Femur (tissue), 1 donor: ENCODE measurements at places on chromosomes 3 and 15.

GRCh38 chr3:53483821-53484220 lies 10.6 kb upstream of the CACNA1D start:
- no peak for DNase-seq

GRCh38 chr3:13077431-13078162 lies 4.4 kb upstream of the IQSEC1 start:
- DNase-seq = peak; percentile 65

DNA sequence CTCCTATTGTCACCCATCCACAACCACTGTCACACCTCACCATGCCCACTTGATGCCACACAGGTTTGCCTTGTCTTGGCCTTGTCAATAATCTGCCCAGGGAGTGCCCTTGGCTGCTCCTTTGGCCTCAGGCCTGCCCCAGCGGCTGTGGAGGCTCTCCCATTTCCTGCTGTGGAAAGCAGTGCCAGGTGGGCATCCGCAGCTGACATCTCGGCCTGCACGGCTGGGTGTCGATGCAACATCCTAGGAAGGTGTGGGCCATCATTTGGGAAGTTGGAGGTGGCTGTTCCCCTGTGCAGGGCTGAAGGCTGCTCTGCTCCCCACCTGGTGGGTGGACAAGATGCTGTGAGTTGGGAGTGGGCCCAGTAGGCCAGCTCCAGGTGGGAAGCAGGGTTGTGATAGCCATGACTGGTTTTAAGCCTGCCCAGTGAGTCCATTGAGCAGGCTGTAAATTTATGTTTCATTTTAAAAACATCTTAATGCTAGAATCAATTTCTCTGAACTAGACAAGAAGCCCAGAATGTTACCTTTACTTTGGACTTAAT lies 12.5 kb downstream of the DNAH1 start:
- no peak for DNase-seq

GRCh38 chr15:90869601-90870353 lies 1.4 kb downstream of the FURIN start:
- DNase-seq = peak; percentile 65

DNA sequence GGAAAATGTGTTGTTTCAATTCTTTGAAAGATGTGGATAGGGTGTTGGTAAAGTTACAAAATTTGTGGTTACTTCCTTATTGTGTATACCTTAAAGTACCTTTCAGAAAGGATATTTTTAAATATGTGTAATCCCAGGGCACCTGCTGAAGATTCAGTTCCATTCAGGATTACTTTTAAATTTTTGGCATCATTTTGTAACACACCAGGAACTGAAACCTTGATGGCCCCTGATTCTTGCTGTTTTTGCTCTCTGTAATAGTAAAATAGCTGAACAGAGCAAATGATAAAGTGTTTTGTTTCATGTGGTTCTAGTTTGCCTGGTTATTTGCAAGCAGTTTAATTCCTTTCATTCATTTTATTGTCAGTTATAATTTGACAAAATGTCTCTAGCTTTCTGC lies 160.9 kb downstream of the KLHL25 start:
- DNase-seq = no peak

DNA sequence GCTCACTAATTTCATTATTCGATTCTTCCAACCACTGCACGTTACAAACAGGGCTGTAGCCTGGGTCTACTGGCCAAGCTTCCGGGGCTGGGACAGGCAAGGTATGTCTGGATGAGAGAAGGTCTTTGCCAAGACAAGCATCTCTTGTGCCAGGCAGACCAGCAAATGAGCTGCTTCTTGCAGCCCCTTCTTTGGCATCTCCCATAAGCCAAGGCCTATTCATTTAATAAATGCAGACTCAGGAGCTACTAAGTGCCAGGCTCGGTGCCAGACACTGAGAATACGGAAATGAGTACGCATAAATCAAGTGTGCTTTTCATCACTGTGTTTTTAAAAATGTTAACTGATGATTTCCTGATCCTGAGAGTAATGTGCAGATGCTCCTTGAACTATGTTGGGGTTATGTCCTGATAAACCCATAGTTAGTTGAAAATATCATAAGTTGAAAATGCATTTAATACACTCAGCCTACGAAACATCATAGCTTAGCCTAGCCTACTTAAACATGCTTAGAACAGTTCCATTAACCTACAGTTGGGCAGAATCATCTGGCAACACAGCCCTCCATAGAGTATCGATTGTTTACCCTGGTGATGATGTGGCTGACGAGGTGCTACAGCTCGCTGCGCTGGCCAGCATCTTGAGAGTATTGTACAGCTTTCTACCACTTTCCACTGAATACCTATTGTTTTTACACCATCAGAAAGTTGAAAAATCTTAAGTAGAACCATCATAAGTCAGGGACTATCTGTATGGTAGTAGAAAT lies 135.0 kb upstream of the CTDSPL start:
- DNase-seq = peak; percentile 65

DNA sequence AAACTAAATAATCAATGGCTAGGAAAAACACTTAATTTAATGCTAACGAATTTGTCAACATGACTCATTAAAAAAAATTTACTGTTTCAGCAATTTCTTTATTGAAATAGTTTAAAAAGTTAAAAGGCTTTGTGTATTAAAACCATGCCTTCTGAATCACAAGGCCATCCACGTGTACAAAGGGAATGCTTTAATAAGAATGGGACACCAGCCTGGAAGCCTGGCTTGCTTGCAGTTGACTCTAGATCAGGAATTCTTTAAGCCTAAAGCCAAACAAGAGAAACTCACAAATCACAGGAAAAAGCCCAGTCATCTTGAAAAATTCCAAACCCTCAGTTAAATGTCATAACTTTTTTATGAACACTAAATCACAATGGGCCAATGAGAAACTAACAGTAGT lies 137.6 kb downstream of the PEAK1 start:
- DNase-seq = peak; percentile 64

DNA sequence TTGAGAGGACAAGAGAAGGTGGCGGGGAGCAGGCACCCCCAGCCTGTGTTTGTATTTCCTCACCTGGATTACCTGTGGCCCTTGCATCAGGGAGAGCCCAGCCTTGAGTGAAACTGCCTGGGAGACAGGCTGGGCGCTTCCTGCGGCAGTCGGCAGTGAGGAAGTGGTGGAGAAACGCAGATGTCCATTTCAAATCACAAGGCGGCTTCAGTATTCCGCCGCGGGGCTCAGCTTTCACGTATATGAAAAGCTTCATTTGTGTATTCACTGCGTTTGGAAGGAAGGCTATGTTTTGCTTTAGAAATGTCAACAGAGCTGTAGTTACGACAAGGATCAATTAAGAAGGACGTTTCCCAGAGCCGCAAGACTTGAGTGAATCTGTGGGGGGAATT lies 167.4 kb upstream of the CTDSPL start:
- DNase-seq = peak; percentile 78

DNA sequence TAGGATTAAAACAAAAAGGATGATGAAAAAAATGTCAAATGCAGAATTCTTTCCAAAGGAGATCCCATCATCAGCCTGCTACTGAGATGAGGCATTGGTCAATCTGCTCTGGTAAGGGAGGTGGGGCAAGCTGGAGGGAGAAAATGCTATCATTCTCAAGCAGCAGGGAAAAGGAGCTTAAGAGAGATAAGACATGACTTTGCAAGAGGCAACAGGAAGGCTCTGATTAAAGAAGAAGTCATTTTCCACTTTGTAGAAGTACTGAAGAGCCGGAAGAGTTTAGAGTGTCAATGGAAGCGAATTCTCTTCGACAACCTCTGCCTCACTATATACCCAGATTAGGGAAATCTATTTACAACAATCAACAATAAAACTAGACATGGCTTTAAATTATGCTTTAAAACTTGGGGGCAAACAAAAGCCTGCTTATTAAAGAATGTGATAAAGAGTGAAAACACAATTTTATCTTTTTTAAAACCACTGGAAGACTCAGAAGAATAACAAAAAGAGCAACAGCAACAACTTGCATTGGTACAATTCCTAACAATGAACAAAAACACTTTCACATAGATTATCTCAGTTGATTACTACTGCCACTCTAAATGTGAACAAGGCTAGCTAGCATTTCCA lies 81.8 kb upstream of the NANOGP8 start:
- DNase-seq = no peak

DNA sequence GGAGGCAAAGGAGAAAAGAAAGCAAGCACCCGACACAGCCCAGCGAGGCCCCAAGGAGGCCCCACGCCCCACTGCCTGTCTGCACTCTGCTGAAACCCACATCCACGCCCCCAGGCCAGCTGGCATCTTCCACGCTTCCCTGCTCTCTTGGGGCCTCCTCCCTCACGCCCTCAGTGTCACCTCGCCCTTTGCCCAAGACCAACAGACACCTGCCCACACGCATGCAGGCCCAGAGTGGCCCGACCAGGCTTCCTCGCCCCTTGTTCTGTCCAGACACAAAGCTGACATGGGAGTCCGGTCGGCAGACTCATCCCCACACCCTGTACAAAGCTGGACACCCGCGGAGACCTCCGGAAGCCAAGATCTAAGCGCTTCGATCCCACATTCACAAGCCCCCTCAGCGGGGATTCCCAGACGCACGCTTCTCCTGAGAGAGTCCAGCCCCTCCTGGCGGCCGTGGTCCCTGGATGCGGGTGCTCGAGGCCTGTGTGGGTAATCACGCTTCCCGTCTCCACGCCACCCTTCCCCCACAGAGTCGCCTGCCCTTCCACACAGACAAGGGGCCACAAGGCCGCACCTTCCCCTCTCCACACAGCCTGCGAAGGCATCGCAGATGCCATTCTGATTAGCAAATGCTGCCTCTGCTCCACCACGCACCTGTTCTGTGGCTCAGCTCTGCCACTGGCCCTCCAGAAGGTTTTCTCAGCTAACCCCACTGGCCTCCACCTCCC lies 176.6 kb downstream of the XXYLT1 start:
- DNase-seq = peak; percentile 59

- no peak for DNase-seq
Observed at GRCh38 chr3:13838421-13838820, 41.5 kb downstream of the WNT7A start.

DNA sequence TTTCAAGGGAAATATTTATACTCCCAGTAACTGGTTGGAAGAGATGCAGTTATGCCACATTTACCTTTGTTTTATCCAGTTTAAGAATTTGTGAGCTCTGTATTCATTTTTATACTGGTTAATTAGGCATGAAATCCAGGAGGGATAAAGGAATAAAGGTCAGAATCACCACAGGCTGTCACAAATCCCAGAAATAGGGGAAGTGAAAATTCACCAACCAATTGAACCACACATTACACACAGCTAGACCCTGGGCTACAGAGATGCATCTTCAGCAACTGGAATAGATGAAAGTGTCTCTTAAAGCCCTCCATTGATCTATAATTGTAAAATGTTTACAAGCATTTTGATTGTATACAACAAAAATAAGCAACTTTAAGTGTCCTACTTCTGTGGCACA lies 18.5 kb downstream of the SERPINI1 start:
- DNase-seq = no peak

DNA sequence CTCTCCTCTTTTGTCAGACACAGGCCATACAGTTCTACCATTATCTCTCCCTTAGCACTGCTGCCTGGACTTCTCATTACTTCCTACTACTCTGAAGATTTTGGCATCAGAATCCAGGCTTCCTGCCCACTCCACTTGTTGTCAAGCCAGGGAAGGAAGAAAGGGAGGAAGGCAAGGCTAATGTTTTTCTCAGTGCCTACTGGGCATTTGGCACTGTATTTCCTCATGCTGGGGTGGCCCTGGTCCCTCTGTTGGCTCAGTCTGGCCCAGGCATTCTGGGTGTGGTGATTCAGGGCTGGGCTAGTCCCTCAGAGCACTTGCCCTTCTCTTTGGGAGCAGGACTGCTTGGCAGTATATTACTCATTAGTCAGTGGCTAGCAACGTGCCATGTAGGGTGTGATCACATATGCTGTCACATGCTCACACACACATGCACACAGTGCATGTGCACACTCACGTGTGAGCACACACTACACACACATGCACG lies 52.9 kb downstream of the BSN start:
- DNase-seq = peak; percentile 36

- DNase-seq = no peak
Observed at GRCh38 chr15:42289166-42289565, 15.9 kb upstream of the TMEM87A start.
